ENCODE measurements at places on chromosomes 13 and 19.

- DNase-seq, result peak; percentile 73
Measured at GRCh38 chr19:48480558-48481500, 11.7 kb downstream of the CYTH2 start.

DNA sequence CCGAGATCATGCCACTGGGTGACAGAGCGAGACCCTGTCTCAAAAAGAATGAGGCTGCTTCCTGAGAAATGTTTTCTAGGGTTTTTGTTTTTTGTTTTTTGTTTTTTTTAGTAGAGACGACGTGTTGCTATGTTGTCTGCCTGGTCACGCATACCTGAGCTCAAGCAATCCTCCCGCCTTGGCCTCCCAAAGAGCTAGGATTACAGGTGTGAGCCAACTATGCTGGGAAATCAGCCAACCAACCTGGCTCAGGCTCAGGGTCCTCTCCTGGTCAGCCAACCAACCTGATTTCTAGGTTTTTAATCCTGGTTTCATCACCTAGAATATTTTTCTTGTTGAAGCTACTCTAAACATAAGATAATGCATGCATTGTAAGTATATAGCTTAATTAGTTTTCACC lies 7.8 kb downstream of the DHX34 start:
- DNase-seq, result no peak

DNA sequence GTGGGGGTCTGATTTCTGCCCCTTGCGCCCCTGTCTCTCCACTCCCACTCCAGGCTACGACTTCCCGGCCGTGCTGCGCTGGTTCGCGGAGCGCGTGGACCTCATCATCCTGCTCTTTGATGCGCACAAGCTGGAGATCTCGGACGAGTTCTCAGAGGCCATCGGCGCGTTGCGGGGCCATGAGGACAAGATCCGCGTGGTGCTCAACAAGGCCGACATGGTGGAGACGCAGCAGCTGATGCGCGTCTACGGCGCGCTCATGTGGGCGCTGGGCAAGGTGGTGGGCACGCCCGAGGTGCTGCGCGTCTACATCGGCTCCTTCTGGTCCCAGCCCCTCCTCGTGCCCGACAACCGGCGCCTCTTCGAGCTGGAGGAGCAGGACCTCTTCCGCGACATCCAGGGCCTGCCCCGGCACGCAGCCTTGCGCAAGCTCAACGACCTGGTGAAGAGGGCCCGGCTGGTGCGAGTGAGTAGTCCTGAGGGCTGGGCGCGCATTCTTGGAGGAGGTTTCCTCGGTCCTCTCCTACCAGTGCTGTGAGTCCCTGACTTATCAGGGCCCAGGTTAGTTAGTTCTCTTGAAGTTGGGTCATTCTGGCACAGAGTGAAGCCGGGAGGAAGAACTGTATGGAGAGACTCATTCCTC lies 12.7 kb downstream of the EHD2 start:
- DNase-seq, result no peak

DNA sequence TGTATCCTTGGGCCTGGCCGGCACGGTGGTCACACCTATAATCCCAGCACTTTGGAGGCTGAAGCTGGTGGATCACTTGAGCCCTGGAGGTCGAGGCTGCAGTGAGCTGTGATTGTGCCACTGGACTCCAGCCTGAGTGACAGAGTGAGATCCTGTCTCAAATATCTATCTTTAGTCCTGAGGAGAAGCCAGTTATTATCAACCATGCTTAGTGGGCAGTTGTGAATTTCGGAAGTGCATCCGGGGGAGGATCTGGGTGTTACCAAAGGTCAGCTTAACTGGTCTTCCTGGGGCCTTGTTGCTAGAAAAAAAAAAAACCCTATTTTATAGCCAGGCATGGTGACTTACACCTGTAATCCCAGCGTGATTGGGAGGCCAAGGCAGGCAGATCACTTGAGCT lies 9.6 kb downstream of the DHDH start:
- no peak for DNase-seq

GRCh38 chr19:55390461-55390880 lies 4.7 kb downstream of the RPL28 start:
- no peak for DNase-seq

DNA sequence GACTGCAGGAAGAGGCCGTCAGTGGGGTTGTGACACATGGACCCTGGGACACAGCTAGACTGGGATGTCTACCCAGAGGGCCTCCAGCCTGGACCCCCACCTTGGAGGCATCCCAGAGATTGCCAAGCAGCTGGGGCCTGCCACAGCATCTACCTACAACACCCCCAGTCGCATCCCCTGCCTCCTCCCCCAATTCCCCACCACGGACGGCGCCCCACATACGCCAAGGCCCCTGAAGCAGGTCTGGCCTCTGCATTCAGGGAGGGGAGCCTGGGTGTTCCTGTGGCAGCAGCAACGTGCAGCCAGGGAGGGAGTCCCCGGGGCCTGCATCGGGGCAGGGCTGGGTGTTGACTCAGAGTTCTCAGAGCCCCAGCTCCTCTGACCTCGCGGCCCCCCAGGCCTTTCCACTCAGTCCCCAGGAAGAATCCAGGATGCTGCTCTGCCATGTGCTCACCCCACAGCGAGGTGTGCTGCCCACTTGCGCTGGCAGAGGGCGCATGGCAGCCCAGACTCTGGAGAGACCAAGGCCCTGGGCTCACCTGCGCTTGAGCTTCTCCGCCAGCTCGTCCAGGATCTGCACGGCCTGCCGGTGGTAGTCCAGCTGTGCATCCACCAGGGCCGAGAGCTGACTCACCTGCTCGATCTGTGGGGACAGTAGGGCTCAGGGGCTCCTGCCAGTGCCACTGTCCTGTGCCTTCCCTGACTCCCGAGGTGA lies 19.6 kb downstream of the MPND start:
- DNase-seq, result no peak

DNA sequence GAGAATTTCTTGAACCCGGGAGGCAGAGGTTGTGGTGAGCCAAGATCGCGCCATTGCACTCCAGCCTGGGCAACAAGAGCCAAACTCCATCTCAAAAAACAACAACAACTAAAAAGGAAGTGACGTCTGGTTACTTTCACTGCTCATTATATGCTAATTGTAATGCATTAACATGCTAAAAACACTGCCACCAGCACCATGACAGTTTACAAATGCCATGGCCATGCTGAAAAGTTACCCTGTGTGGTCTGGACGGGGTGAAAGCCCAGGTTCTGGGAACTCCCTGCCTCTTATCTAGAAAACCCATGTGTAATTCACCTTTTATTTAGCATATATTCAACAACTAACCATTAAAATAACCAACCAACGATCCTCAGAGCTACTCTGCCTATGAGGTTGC lies 28.1 kb downstream of the CPT1C start:
- DNase-seq, result no peak

DNA sequence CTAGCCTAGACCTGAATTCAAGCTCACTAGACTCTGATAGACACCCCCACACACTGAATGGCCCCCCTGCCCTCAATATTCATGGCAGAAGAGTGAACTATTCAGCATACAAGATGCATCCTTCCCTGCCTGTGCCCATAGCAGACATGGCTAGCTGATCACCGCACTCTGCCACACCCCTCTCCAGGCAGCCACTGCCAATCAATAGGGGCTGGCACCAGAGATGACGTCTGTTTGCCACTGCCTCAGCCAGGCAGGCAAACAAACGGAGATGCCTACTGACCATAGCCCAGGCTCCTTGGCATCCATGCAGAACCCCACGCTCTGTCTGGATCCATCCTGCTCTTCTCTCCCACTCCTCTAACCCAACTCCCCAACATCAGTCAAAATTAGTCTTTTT lies 13.8 kb upstream of the NPAS1 start:
- no peak for DNase-seq

DNA sequence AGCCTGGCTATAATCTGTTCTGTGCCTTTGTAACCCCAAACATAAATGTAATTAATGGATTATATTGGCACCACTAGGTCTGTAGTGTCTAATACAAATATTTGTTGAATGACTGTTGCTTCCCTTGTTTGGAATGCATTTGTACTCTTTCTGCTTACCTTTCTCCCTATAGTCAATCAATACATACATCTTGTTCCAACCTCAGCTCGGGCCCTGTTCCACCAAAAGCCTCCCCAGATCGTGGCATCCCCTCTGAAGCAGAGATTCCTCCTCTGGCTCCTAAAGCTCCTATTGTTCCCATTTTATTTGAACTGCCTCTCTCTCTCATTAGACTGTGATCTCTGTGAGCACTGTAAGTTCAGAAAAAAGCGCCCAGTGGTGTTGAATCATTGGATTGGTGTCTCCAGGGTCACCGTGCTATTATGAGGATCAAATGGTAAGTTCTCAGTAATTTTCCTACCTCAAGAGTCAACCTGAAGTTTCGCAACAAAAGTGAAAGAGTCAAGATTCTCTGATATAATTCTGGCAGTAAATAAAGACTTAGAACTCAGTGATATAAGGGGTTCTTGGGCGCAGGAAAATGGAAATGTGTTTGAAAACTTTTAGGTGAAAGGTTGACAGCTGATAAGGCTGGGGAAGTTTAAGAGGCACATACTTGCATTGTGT lies 151.5 kb downstream of the KLF5 start:
- no peak for DNase-seq

DNA sequence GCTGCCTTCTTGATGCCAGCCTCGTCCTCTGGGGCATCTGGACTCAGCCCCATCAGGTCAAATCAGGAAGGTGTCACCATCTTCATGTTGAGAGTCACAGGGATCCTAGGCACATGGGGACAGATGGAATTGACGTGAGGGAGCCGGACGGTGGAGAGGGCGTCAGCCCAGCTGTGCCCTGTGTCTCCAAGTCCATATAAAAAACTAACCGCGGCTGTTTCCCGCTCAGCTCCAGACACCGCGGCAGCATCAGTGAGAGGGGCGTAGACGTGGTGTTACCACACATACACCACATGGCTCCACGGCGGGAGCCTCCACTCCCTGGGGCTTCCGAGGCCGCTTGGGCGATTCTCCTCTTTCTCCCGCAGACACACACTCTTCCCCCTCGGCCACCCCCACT lies 5.6 kb upstream of the PRR36 start:
- no peak for DNase-seq

DNA sequence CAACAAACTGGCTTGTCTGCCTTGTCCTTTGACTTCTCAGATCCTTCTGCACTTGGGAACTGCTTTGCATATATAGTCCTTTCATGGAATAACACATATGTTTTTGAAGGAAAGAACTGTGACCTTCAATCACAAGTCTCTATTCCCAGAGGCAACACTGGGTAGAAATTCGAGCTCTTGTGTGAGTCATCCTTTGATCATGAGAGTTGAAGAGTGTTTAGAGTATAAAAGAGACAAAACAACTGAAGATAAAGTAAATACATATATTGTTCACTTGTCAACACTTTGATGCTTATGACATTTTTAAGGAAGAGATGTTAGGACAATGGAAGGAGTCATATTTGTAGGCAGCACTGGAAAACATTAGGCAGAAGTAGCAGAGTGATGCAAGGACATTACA lies 5.2 kb upstream of the OR7A5 start:
- no peak for DNase-seq

- peak; percentile 2 for DNase-seq
Measured at GRCh38 chr13:43433691-43434141, 353.1 kb downstream of the ENOX1 start.

DNA sequence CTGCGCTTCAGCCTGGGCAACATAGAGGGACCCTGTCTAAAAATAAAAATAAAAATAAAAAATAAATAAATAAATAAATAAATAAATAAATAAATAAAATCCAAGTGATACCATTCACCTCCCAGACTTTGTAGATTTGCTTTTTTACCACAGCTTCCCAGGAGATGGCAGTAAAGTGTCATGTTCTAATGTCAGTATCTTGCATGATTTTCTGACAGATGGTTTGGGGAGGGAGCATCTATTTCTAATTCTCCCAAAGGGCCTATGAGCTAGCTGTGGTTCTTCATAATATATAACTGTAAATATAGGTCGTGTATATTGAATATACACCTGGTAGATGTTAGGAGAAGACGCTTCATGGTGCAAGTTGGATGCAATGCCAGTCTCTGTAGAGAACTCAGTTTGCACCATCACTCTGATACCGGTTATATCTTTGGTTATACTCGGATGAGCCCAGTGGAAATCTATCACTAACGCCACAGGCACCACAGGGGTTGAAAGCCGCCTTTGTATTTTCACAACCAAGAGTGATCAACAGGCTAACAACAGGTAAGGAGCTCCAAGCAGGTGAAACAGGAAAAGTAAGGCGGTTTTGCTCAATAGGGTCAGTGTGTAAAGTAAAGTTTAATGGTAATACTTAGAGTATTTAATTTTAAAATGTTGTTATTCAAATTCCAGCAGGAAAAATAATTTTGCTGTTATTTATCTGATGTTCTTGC lies 13.9 kb downstream of the APLP1 start:
- DNase-seq, result peak; percentile 89

- peak; percentile 86 for DNase-seq
Measured at GRCh38 chr13:46622630-46623256, 69.8 kb downstream of the LRCH1 start.

GRCh38 chr13:68810660-68811059 lies 1297.0 kb upstream of the ATXN8OS start:
- DNase-seq, result no peak

- DNase-seq, result no peak
Measured at GRCh38 chr19:6458695-6459261, 814 bp downstream of the SLC25A23 start.

DNA sequence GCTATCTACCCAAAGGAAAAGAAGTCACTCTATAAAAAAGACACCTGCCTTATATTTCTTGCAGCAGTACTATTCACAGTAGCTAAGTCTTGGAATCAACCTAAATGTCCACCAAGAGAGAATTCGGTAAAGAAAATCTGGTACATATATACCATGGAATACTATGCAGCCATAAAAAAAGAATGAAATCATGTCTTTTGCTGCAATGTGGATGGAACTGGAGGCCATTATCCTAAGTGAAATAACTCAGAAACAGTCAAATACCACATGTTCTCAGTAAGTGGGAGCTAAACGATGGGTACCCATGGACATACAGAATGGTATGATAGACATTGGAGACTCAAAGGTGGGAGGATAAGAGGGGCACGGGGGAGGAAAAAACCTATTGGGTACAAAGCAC lies 82.5 kb upstream of the KCTD15 start:
- no peak for DNase-seq
